HS-5 (cell line): ENCODE measurements at places on chromosomes 7 and 10.
A peak's percentile ranks its signal among the peaks of the same experiment; 100 is the strongest.

- no peak for DNase-seq
Measured at GRCh38 chr10:34462993-34463392, 352.1 kb downstream of the PARD3 start.

- DNase-seq, result no peak
Measured at GRCh38 chr7:77907281-77907680, 108.7 kb downstream of the PHTF2 start.

- no peak for DNase-seq
Measured at GRCh38 chr7:105581066-105581811, at the start of gene EFCAB10. TSS of gene EFCAB10 (minus strand) at chr7:105581493. CDS start at chr7:105581463, 30 bp downstream.

- no peak for DNase-seq
Measured at GRCh38 chr10:79067241-79068202, 1.2 kb upstream of the ZMIZ1 start.

DNA sequence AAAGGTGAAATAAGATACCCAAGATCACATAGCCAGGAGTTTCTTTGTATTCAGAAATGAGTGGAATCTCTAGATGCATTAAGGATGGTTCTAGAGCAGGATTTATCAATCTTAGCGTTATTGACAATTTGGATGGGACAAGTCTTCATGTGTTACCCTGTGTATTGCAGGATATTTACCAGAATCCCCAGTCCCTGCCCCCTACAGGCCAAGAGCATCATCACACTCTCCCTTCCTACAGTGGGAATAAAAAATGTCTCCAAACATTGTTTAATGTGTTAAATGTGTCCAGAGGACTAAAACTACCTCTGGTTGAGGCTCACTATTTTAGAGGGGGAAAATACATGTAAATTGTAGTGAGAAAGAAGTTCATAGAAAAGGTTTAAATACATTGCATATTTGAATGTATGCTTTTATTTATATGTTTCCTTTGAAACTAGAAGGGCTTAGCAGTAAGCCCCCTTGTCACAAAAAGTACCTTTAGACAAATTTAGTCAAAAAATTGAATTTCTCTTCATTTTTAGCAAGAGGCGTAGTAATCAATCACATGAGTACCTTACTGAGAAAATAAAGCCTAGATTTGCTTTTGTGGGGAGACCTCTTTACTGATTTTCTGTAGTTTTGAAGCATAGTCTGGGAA, 141.2 kb downstream of the MLLT10 start:
- DNase-seq, result no peak

GRCh38 chr7:17038160-17038782, 156.5 kb upstream of the AGR3 start:
- DNase-seq, result no peak

- DNase-seq, result no peak
Measured at GRCh38 chr10:85784792-85785191, 581.8 kb downstream of the GRID1 start.

DNA sequence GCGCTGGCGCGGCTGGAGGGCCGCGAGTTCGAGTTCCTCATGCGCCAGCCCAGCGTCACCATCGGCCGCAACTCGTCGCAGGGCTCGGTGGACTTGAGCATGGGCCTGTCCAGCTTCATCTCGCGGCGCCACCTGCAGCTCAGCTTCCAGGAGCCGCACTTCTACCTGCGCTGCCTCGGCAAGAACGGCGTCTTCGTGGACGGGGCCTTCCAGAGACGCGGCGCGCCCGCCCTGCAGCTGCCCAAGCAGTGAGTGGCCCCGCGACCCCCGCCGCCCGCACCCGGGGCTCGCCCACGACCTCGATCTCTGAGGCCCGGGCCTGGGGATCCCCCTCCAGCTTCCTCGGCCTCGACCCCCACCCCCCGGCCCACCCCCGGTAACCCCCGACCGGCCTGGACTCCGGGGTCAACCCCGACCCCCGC, 537 bp downstream of the FOXK1 start:
- DNase-seq, result no peak

GRCh38 chr7:98863601-98864000, 6.2 kb downstream of the TMEM130 start:
- no peak for DNase-seq

DNA sequence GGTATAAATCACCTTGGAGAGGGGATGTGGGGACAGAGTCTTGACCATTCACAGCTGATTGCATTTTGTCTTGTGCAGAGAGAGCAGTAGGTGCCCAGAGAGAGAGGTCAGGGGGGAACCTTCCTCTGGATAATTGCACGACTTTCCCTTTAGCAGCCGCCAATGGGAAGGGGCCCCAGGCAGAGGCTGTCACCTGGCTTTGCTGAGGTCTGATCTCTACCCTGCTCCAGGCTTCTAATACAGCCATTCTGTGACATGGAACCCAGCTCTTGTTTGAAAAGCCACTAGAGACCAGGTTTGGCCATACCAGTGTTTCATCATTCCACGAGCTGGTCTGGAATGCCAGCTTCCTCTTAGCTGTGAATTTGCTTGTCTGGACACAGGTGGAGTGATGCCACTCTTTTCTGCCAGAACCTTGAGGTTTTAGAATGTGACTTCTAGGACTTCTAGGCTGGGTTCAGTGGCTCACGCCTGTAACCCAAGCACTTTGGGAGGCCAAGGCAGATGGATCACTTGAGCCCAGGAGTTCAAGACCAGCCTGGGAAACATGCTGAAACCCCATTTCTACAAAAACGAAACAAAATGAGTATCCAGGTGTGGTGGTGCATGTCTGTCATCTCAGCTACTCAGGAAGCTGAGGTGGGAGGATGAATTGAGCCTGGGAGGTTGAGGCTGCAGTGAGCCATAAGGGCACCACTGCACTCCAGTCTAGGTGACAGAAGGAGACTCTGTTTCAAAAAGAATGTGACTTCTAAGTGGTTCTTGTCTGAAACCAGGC, 159.9 kb downstream of the CAMK1D start:
- no peak for DNase-seq

GRCh38 chr7:3370921-3371320, 69.9 kb downstream of the SDK1 start:
- no peak for DNase-seq

GRCh38 chr10:128517167-128517566, 390.9 kb upstream of the MKI67 start:
- DNase-seq, result no peak

DNA sequence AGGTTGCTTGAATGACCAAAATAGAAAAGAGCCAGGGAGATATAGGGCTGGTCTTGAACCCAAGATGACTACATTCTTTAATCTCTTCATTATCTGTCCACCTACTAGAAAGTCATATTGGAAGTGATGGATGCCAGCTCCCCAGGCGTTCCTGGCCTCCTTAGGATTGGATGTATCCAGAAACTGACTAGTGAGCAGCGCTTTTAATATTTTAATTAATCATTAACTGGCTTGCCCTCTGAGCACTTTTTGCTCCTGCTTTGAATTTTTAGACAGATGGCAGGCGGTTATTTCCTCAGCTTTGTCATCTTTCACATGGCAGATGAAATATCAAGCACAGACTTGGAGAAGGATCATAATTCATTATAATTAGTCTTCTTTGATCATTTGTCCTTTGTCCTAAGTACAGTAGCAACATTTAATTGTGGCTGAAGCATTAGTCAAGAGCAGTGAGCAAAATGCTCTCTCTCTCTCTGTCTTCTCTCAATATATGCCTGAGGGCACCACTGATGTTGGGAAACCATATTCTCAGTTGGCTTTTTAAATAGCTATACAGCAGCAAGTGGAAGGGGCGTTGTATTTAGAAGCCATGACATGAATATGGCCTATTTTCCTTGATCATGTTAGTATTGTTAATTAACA, 588.0 kb downstream of the NRG3 start:
- no peak for DNase-seq

DNA sequence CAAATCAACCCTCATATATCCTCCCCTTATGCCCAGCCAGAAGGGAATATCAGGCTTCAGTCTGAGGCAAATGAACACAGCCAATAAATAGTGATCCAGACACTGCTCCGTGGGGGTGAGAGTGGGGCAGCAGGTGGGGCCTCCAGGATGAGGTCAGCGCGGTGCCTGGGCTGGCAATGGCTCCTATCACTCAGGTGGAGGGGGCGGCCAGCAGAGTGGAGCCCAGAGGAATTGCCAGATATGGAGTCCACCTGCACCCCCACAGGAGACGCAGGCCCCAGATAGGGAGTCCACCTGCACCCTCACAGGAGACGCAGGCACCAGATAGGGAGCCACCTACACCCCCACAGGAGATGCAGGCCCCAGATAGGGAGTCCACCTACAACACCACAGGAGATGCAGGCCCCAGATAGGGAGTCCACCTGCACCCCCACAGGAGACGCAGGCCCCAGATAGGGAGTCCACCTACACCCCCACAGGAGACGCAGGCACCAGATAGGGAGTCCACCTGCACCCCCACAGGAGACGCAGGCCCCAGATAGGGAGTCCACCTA, 78.0 kb upstream of the PPP2R2D start:
- no peak for DNase-seq

- DNase-seq, result no peak
Measured at GRCh38 chr10:5068274-5068984, 25.8 kb upstream of the AKR1C3 start.

GRCh38 chr7:44727937-44728262, 20.7 kb upstream of the ZMIZ2 start:
- DNase-seq, result peak; percentile 19

DNA sequence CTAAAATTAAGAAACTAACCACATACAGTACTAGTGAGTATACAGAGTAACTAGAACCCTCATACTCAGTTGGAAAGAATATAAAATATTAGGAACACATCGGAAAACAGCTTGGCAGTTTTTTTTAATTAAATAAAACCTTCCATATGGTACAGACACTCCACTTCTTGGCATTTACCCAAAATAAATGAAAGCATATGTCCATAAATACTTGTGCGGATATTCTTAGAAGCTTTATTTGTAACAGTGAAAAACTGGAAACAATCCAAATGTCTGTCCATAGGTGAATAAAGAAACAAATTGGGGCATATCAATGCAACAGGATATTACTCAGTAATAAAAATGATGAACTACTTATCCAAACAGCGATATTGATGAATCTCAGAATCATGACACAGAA, 410.0 kb downstream of the HTR7 start:
- DNase-seq, result no peak

GRCh38 chr10:121851786-121852185, 76.0 kb downstream of the ATE1 start:
- no peak for DNase-seq

- no peak for DNase-seq
Measured at GRCh38 chr10:58892031-58892531, 284.4 kb upstream of the PHYHIPL start.

DNA sequence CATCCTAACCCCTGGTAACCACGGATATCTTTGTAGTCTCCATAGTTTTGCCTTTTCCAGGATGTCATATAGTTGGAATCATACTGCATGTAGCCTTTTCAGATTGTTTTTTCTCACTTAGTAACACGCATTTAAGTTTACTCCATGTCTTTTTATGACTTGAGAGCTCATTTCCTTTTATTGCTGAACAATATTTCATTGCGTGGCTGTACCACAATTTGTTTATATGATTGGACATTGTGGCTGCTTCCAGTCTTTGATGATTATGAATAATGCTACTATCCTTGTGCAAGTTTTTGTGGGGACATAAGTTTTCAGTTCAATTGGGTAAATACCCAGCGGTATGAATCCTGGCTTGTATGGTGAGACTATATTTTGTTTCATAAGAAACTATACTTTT, 60.8 kb downstream of the AOAH start:
- DNase-seq, result no peak

DNA sequence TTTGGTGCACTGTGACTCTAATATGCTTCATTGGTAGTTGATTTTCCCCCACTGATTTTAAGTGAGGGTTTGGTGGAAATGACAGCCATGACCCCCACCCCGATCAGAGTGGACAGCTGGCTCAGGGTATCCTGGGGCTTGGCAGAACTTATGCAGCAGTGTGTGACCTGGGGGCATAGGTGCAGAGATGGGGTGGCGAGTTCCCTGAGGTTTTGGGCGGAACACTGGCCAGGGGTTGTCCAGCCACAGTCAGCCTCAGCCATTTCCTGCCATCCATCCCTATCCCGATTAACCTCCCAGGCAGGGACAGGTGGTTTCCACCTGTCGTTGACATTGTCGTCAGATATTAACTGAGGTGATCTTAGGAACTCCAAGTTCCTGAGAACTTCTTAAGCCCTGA, 155.8 kb upstream of the CHST15 start:
- no peak for DNase-seq

GRCh38 chr10:63308628-63309027, 157.1 kb downstream of the JMJD1C start:
- no peak for DNase-seq

DNA sequence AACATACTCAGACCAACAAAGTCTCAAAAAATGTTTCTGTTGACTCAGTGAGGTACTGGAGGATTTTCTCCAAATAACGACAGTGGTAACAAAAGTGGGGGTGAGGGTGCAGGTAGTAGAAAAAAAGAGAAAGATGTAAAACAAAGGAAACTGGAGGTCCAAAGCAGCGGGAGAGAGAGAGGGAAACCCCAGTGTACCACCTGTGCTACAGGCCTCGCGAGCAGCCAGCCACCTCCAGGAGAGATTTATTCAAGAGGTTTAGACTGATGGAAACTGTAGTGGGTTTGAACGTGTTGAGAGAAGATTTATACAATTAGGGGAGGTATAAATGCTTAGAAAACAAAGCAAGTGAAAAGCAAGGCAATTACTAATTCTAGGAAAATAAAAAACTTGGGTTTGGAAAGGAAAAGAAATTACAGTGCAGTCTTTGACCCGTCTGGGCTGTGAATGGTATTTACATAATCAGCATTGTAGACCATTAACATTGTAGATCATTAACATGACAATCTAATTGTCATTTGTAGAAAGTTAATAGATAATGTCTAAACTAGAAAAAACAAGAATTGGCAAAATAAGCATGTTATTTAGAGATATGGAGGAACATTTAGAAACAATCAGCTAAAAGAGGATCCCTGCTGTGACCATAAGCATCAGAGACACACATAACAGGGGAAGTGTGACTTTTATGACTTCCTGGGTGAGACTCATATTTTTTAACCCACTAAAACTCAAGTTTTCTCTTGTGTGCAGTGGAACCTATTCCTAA, 180.0 kb downstream of the RELN start:
- DNase-seq, result no peak

- DNase-seq, result peak; percentile 95
Measured at GRCh38 chr7:22582863-22583622, 83.1 kb upstream of the STEAP1B start.

DNA sequence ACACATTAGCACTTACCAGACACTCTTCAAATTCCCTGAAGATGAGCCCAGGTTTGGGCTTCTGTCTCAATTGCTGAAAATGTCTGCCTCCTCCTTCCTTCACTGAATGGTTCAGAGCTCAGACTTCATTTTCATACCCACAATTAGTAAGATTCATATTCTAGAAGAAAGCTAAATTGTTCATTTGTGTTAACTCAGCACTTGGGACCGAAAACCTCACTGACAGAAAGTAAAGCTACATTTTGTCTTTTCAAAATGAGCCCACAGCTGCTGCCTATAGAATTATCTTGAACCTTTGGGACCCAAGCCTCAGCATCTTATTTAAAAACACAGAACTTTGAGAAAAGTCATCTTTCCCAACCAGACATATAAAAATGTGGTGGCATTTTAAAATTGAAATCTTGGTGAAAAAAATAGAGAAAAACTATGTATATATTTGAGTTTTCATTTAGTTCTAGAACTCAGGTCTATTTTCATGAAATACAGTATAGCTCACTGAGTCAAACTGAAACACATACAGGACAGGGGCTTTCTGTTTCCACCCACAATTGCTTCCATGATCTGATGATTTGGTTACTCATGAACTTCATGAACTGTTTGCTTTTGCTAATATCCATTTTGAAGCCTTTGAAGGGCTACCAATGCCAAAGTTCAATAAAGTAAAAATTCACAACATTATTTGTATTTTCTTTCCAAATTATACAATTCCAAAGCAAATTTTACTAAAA, 119.1 kb upstream of the PFKP start:
- no peak for DNase-seq

- no peak for DNase-seq
Measured at GRCh38 chr7:1249731-1250130, 17.1 kb downstream of the UNCX start.

GRCh38 chr10:47165711-47166404, 134.1 kb upstream of the GDF10 start:
- no peak for DNase-seq
